Erythroblast (primary cell): ENCODE measurements at places on chromosomes 13 and 19.

DNA sequence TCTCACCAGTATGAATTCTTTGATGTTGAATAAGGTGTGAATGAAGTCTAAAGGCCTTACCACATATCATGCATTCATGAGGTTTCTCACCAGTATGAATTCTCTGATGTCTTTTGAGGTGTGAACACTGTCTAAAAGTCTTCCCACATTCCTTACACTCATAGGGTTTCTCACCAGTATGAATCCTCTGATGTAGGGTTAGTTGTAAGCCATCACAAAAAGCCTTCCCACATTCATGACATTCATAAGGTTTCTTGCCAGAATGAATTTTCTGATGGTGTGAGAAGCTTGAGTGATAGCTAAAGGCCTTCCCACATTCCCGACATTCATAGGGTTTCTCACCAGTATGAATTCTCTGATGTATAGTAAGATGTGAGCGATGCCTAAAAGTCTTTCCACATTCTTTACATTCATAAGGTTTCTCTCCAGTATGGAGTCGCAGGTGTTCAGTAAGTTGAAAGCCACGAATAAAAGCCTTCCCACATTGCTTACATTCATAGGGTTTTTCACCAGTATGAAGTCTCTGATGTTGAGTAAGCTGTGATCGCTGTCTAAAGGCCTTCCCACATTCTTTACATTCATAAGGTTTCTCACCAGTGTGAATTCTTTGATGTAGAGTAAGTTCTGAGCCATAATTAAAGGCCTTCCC lies 27.7 kb downstream of the ZNF461 start:
- DNase-seq = no peak

DNA sequence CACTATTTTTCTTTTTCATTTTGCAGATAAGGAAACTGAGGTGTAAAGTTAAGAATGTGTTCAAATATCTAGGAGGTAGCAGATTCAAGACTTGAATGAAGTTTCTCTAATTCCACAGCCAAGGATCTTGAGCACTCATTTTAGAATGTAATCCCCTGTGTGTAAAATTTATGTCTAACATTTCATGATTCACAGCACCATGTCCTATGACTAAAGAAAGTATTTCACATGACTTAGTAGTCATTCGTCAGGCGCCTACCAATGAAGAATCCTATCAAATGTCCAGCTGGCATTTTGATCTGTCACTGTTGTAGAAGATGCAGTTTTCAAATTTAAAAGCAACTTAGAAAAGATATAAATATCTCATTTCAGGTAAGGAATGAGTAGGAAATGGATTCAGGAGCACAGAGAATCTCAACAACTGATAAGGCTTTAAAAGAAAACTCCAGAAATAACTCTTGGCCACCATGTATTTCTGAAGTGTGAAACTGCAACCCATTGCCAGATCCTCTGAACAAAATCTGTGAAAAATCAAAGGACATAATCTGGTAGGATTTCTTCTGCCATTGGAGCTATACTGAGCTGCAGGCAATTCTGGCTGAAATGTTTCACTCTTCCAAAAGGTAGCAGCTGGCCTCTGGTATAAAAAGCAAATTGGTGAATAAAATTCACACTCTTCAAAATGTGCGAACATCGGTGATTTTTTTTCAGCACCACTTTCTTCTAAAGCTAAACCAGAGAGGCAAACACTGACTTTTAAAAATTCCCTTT lies 92.2 kb downstream of the DCLK1 start:
- DNase-seq = no peak

- no peak for DNase-seq
Observed at GRCh38 chr19:288911-289310, 2.3 kb downstream of the PLPP2 start.

- no peak for DNase-seq
Observed at GRCh38 chr13:103018556-103018955, 47.7 kb downstream of the SLC10A2 start.

GRCh38 chr13:37134411-37135041 lies 29.1 kb upstream of the CSNK1A1L start:
- DNase-seq = no peak

DNA sequence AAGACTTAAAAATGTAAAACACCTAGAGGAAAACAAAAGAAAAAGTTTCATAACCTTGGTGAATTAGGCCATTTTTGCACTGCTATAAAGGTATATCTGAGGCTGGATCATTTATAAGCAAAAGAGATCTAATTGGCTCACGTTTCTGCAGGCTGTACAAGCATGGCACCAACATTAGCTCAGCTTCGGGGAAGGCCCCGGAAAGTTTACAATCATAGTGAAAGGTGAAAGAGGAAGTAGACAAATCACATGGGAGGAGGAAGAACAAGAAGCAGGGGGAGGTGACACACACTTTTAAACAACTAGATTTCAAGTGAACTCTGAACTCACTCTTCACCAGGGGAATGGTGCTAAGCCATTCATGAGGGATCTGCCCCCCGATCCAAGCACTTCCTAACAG lies 1358.5 kb upstream of the PCDH9 start:
- no peak for DNase-seq

DNA sequence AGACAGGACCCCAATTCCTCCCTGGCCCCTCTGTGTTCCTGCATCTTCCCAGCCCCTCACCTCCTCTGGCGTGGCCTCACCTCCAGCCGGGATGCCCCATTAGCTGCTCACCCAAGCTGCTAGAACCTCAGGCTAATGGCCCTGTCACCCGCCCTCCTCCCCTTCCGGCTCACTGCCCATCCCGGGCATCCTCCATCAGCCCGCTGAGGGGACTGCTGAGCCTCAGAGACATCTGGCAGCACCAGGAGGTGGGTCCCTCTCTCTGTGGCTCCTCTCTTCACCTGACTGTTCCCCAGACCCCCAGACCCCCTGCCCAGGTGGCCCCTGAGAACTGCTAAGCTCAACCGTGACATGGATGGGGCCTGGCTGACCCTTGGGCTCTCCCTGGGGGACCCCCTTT lies 2.9 kb downstream of the FFAR1 start:
- DNase-seq = no peak

- no peak for DNase-seq
Observed at GRCh38 chr19:10112037-10112761, 706 bp downstream of the P2RY11 start.

DNA sequence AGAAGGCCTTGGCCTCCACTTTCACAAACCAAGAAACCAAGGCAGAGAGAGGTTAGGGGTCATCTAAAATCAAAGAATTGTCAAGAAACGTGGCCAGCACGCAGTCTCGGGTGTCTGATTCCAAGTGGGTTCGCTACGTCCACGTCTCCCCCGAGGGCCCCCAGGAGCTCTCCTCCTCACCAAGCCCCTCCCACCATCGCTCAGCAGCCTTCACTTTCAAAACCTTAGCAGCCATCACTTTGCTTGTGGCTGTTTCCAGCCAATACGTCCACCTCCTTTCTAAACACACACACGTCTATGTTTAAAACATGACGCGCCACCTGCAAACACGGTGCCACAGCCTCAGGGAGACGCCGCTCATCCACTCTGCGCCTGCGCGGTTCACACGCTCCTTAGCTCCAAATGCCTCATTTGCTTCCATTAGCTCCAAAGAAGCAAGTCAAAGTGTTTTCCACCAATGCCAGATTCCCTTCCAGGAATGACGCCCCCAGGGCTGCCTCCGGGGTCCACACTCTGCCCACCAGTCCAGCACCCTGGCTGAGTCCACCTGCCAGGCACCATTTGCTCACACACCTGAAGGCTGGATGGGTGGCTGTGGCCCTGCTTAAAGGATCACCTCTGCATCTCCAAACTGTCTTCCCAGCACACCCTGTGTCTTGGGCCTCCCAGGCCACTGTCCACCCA lies 5.5 kb downstream of the RASA3 start:
- DNase-seq = no peak

GRCh38 chr13:24075137-24075975 lies 85.2 kb upstream of the SPATA13 start:
- no peak for DNase-seq

GRCh38 chr13:109256866-109257760 lies 529.3 kb downstream of the IRS2 start:
- no peak for DNase-seq

GRCh38 chr13:44064357-44064756 lies 184.7 kb downstream of the LACC1 start:
- DNase-seq = no peak

DNA sequence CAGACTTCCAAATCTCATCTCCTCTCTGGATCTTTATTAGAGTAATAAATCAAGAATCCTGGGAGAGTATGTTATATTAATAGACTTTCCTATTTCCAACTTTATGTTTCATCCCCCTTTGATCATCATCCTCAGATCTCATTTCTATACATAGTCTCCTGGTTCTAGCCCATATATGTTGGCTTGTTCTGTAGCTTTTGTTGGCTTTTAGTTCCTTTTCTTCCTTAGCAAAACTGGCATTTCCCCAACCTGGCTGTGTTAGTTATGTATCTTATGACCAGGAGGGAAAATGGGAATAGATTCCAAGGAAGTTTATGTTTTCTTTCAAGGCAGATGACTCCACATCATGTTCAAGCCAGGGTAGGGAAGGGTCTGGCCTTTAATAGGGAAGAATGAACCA lies 2464.5 kb downstream of the PCDH9 start:
- DNase-seq = no peak

GRCh38 chr13:32228330-32229041 lies 86.7 kb downstream of the ZAR1L start:
- DNase-seq = no peak
